ENCODE measurements at places on chromosomes 1 and 21.
A peak's percentile ranks its signal among the peaks of the same experiment; 100 is the strongest.

DNA sequence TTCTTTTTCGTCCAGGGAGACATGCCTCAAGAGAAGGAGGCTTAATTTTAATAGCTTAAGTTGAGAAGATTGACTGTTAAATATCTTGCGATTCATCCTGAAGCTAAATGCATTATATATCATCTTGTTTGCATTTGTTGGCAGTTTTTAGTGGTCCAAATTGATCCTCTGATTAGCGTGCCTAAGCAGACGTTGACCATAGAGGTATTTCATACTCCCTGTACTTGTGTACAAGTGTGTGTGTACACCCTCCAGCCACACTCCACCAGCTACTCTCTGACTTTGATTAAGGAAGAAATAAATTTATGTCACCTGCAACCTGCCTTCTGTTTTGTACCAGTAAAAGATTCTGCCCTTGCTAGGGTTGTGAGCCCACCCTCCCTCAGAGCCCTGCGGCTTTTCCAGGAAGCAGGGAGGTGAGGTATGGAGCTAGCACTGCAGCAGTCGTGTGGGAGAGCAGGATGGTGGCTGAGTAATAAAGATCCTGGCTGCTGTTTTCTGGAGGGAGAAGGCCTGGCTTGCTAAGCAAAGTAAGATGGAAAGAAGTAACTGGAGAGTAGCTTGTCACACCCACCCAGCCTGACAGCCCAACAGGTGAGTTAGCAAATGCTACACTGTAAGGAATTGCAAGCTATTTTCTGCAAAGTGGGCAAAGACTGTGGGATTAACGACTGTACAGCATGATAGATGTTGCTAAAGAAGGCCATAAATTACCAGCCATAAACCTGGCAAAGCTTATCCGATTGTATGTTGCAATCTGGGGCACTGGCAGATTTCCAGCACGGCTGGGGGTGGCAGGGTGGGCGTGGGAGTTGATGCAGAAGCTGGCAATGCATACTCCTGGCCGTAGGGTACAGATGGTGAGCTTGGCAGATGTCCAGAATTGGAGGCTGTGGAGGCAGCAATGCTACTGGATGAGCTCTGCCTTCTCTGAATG lies 170.2 kb downstream of the TNR start:
- DNase-seq, result no peak

- no peak for DNase-seq
These were observed 74.3 kb upstream of the ADAR start for GRCh38 chr1:154682254-154682653.

GRCh38 chr1:26570287-26570686 lies 40.7 kb downstream of the RPS6KA1 start:
- no peak for DNase-seq

DNA sequence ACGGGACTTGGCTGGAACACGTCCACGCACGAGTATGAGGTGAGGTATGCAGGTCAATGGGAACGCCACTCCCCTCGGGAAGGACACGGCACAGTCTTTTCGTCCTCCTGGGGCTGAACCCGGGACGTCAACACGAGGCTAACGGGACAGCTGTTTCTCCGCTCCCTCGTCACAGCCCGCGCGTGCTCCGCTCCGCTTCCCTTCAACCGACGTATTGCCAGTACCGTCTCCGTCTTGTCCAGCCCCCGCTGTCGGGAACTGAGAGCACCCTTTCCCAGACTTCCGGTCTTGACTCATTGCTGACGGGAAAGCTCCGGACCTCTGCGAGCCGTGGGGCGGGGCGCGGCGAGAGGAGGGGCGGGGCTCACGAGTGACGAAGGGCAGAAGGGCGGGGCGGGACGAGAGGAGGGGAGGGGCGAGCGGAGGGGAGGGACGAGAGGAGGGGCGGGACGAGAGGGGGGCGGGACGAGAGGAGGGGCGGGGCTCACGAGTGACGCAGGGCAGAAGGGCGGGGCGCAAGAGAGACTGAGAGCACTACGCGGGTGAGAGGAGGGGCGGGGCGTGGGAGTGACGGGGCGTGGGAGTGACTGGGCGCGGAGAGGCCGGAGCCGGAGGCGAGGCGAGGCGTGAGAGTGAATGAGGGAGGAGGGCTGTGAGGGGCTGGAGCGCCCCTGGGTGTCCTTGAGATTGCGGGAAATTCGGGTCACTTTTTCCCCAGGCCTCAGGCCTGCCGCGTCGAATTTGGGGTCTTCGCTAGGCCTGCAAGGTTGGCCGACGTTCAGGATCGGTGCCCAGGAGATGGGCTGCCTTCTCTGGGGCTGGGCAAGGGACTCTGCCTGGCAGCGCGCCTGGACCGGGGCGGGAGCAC lies 22.2 kb upstream of the CFAP126 start:
- DNase-seq, result peak; percentile 98

GRCh38 chr1:214031267-214031650 lies 43.5 kb downstream of the PROX1 start:
- DNase-seq, result no peak

- no peak for DNase-seq
These were observed 54.2 kb upstream of the ETS2 start for GRCh38 chr21:38751379-38752050.

GRCh38 chr1:44237721-44238457 lies 24.6 kb downstream of the DMAP1 start:
- DNase-seq, result peak; percentile 73

- DNase-seq, result no peak
These were observed 7.5 kb upstream of the RAB3B start for GRCh38 chr1:51997974-51998382.

- DNase-seq, result peak; percentile 51
These were observed 85.5 kb downstream of the CLIC4 start for GRCh38 chr1:24830680-24831272.

GRCh38 chr1:200951016-200951415 lies 56.3 kb downstream of the INAVA start:
- DNase-seq, result no peak

- DNase-seq, result peak; percentile 59
These were observed 296.6 kb downstream of the OMA1 start for GRCh38 chr1:58249737-58250586.

- peak; percentile 35 for DNase-seq
These were observed 171.1 kb upstream of the CSF3R start for GRCh38 chr1:36653850-36654249.

DNA sequence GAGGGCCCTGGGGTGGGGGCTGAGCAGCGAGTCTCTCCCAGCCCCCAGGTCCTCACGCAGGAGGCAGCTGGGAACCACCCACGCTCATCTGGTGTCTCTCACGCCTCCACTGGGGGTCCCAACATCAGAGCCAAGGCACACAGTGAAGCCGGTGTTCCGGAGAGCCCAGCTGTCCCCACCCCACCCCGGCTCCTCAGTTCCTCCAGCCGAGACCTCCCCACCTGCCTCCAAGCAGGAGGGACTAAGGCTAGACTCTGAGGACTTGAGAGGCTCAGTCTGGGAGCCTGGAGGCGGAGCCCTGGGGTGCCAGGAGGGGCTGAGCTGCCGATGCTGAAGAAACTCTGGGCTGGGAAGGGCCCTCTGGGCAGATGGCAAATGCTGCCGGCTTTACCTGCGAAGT lies 1.6 kb upstream of the HPCA start:
- no peak for DNase-seq

GRCh38 chr1:243620096-243620495 lies 229.9 kb downstream of the AKT3 start:
- DNase-seq, result no peak

DNA sequence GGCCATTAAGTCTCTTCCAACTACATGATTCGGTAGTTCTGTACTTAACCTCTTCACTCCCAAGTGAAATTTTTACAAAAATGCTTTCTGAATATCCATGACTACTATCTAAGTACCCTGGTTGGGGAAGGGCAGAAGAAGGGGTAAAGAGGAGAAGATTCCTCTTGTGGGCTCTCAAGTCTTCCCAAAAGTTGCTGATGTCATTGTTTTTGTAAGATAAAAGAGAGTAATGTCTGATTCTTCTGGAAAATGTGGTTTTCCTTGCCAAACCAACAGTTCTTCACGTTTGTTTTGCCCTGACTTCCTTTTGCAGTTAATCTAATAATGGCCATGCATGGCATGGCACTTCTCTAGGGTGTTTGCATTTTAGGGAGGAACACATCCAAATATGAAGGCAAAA lies 34.7 kb upstream of the AK4 start:
- no peak for DNase-seq

- DNase-seq, result no peak
These were observed 1312.2 kb downstream of the PLA2G4A start for GRCh38 chr1:188140958-188141357.

DNA sequence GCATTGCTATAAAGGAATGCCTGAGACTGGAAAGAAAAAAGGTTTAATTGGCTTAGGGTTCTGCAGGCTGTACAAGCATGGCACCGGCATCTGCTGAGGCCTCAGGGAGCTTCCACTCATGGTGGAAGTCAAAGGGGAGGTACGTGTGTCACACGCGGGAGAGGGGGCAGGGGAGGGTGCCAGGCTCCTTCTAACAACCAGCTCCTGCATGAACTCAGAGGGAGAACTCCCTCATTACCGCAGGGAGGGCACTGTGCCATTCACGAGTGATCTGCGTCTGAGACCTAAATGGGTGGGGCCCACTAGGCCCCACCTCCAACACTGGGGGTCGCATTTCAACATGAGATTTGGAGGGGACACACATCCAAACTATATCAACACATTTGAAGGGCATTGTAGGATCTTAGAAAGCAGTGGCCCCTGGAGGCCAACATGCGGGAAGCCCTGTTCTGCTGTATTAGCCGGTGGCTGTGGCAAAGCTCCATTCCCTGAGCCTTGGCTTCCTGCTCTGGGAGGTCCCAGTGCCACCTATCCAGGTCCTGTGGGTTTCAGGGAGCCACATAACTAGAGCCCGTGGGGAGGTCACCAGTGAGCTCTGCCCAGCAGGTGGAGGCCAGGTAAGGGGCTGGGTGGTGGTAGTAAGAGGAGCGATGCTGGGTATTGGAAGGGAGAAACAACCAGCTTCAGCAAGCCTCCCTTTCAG lies 10.0 kb downstream of the WNT3A start:
- no peak for DNase-seq

- no peak for DNase-seq
These were observed 4.2 kb downstream of the SPATA21 start for GRCh38 chr1:16433030-16433429.

DNA sequence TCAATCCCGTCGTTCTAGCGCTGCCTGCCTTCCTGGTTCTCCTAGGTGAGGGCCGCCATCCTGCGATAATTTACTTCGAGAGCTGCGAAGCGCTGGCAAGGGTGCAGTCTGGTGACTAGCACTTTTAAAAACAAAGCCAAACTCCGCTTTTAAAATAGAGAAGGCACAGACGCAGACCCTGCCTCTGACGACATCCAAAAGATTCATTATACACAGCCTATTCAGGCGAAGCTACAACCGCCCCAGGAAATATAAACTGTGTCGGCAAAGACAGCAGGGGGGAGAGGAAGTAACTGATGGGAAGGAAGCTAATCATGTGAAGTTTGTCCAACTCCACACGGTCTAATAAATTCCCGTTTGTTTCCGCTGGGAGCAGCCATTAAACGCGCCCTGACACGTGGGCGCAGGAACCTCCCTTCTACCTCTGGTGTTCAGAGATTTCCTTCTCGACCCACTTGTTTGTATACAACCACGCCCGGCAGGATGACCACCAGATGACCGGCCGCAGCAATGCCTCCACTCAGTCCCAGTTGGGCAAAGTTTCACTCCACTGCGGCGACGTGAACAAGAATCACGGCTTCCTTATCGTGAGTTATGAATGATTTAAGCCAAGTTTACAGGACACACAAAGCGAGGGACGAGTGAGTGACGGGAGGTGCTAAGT lies 1.3 kb downstream of the GNG12 start:
- peak; percentile 79 for DNase-seq

DNA sequence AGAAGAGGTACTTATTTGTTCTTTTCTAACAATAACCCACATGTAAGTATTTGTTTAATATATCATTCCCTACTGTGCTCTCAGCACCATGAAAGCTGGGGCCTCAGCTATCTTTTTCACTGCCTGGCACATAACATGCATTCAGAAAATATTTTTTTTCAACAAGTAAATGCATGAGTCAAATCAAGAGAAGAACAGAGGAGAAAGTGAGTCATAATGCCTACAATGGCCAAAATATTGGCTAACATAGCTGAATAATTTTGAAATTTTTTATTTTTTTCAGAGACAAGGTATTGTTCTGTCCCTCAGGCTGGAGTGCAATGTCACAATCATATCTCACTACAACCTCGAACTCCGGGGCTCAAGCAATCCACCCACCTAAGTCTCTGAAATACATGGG lies 252.2 kb upstream of the ADAMTS5 start:
- DNase-seq, result peak; percentile 21

DNA sequence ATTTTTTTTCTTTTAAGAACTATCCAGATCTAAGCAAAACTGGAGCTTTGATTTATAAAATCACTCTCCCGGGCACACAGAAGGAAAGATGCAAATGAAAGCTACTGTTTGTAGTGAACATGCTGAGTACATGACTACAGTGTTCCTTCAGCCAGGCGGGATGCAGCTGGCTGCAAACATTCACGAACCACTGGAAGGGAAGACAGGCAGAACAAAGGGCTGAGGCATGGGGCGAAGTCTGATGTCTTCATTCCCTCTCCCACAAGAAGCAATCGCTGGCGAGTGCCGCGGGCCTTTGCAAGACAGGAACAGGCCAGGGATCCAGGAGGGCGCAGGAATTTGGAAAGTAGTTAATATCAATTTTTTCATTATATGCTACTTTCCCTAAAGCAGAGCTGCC lies 257.9 kb upstream of the AJAP1 start:
- DNase-seq, result no peak

All from GM03348 (cell line).